ENCODE measurements at places on chromosomes 11 and 22.

DNA sequence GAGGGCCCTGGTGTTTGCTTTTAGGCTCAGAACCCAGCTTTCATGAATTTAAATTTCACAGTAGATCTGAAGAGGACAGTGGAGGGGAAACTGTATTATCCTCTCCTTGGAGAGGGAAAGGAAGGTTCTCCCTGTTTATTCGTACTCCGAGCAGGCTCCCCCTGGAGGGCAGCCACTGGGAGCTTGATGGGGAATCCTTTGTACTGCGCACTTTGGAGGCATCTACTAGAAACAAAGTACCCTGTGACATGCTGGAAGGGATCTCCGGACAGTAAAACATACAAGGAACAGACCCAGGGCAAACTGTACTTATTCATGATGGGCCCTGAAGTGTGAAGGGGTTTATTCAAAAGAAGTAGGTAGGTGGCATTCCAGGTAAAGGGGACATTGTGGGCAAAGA is 27.2 kb downstream of the NAV2 start:
- no peak for DNase-seq

GRCh38 chr11:27558401-27558800 is 51.8 kb upstream of the LIN7C start:
- no peak for DNase-seq

DNA sequence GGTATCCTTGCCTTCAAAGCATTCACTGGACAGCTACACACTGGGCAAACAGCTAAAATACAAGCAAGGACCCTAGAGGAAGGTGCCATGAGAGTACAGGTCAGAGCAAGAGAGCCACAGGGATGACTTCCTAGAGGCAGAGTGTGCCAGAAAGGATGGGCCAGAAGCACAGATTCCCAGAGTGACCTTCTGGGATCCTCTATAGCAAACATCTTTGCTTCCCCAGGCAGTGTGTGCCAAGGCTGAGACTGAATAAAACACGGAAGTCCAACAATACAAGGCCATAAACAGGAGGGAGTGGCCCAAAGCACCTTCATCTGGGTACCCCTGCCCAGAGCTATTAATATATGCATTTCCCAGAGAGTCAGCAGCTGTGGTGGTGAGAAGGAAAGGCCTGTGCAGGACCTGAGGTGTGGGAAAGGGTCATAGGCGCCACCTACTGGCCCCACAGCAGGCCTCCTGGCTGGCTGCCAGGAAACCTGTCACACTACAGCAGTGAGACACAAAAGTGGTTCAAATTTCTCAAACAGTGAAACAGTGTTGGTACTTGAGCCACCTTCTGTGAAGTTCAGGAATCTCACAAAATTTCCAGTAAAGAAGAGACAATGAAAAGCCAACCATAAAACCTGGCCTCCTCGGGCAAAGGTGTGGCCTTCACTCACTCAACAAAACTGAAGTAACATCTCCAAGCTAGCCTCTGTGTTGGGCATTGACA is 20.3 kb downstream of the CLPB start:
- peak; percentile 77 for DNase-seq

GRCh38 chr11:103929170-103929903 is 107.1 kb upstream of the DDI1 start:
- no peak for DNase-seq

GRCh38 chr11:130523609-130524008 is 75.2 kb downstream of the ADAMTS15 start:
- DNase-seq, result no peak

DNA sequence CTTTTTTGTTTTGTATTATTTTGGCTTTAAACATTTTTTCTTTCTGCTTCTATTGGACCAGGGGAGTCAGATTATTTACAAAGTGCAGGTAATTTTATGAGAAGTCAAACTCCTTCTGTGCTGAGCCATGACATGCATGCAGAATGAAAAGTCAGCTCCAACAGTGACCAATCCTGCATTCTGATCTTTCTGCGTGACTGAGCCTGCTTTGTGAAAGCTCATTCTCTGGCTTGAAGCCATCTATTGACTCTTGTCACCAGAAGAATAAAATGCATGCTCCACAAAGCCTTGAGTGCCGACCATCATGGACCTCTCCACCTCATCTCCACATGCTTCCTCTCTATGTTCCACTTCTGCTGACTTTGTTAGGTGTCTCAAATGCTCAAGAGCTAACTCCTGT is 50.2 kb downstream of the MIAT start:
- no peak for DNase-seq

- no peak for DNase-seq
Measured at GRCh38 chr11:65870307-65870658, 2.3 kb downstream of the EFEMP2 start.
